CD4-positive, alpha-beta T cell treated with Interleukin-2 at 100 ng/mL for 4 hours (primary cell): ENCODE measurements at places on chromosomes 12 and 14.

GRCh38 chr14:91614187-91614586 is 104.1 kb upstream of the PPP4R3A start:
- no peak for DNase-seq

- DNase-seq, result no peak
Measured at GRCh38 chr12:72676556-72676955, 404.4 kb downstream of the TRHDE start.

DNA sequence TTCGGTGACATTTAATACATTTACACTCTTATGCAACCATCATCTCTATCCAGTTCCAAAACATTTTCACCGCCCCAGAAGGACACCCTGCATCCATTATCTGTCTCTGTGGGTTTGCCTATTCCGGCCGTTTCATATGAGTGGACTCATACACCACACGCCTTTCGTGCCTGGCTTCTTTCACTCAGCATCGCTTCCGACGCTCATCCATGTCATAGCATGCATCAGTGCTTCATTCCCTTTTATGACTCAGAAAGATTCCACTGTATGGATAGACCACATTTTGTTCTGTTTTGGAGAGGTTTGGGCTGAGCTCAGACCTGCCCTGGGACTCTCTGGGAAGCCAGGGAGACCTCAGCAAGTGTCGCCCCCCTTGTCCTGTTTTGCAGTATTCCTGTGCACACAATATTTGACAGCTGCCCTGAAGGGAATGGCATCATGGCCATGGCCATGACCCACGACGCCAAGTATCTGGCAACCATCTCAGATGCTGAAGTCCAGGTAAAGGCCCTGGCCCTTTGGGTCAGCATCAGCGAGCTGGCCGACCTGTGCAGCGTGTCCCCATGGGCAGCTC is 23.8 kb downstream of the CFAP251 start:
- DNase-seq, result no peak

DNA sequence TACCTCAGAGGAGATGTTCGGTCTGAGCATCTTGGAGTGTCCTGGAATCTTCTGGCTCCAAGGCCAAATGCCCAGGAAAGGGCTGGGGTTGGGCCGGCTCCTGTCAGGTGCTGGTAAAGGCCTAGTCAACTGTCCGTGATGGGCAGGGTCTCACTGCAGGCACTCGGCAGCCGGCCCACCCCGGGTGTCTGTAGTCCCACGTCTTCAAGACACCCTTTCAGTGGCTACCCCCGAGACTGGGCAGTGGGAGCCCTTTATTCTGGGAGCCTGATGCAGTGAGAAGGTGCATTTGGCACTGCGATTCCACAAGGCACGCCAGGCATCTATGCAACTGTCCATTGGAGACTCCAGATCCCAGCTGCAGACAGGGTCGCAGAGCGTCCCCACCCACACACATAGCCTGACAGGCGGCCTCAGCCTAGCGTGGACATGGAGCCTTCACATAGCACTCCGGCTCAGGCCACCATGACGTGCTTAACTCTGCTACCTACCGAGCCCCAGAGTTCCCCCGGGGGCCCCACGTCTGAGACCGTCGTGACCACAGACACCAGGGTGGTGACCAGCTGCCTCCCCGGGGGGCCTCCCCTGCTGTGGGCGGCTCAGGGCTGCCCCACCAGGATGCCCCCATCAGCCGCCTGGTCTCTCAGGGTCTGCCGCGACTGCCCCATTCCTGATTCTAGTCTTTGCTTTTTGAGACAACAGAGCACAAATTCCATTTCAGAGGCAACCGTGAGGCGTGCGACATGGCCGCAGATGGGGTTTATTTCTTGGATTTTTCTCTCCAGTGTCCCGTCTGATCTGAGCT is 331.8 kb upstream of the SFSWAP start:
- DNase-seq, result no peak

- DNase-seq, result no peak
Measured at GRCh38 chr12:42923583-42923982, 334.0 kb upstream of the PRICKLE1 start.

- DNase-seq, result no peak
Measured at GRCh38 chr12:56333197-56333678, 562 bp downstream of the PAN2 start.

DNA sequence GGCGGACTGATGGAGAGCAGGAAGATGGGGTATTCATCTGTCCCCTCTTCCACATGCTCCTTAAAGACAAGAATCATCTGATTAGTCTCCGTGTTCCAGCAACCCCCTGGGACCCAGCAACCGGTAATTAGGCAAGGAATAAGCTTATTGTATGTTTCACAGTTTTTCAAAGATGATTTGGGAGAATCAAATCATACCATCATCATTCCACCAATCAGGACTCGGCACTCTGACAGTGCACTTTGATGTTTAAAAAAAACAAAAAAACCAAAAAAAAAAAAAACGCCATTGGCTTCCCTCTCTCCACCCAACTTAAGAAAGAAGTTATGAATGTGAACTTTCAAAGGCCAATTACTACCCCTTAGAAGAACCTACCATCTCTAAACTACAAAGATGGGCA is 1.3 kb upstream of the DYNC1H1 start:
- no peak for DNase-seq

DNA sequence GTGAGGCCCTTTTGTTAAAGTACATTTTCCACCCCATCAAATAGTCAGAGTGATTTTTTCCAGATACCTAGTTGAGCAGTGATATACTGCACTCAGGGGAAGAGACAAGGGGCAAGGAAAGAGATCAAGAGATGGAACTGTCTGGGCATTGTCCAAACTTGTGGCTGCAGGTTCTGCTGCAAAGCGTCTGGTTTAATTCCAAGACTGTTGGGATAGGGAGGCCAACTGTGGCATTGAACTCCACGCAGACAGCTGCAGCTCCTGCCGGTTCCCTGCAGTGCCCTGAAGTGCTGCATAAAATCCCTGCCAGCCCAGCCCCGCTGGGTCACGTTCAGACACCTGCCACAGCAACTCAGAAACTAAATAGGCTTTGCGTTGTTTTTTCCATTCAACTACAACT is 30.5 kb downstream of the RPH3A start:
- DNase-seq, result no peak

DNA sequence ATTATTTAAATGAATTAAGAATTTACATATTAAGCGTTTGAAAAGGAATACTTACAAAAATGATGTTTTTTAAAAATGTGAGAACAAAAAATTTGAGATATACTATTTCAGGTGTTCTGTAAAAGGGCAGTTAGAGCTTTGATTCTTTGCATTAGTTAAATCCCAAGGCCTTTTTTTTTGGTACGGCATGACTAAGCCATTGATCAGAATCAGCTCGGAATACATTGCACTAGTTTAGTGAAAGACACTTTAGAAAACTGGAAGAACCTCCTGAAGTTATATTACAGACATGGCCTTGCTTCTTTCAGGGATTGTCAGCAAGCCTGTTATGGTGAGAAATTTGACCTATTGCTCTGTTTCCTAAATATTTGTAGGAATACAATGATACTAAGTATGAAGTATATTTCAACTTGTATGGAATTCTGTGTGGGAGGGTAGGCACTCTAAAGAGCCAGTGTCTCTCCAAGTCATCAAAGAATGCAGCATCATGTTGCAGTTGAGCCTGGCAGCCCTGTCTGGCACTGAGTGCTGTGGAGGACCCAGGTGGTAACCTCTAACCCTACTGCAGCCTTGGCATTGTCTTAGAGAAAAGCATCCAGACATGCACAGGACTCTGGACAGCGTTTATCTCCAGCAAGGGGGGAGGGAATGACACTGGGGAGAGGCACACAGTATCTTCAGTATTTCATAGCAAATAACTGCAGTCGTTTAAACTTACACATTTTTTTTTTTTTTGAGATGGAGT is 1.5 kb downstream of the KLC1 start:
- DNase-seq, result no peak

- DNase-seq, result no peak
Measured at GRCh38 chr12:8466241-8466640, 10.5 kb downstream of the CLEC6A start.

- DNase-seq, result peak; percentile 60
Measured at GRCh38 chr12:69879007-69879960, 54.3 kb downstream of the MYRFL start.

DNA sequence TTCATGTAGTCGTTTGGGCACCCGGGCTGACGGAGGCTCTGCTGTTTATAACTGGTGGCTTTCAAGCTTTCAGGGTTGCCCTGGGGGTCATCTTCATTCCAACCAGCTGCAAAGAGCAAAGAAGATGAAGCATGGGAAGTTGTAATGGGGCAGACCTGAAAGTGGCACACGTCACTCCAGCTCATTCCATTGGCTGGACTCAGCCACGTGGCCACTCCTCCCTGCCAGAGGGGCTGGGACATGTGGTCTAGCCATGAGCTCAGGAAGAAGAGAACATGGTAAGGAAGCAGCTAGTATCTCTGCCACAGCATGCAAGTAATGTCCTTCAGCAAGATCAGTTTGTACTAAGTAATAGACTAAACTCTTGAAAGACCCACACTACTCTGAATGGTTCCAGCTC is 51.7 kb upstream of the FERMT2 start:
- DNase-seq, result no peak

DNA sequence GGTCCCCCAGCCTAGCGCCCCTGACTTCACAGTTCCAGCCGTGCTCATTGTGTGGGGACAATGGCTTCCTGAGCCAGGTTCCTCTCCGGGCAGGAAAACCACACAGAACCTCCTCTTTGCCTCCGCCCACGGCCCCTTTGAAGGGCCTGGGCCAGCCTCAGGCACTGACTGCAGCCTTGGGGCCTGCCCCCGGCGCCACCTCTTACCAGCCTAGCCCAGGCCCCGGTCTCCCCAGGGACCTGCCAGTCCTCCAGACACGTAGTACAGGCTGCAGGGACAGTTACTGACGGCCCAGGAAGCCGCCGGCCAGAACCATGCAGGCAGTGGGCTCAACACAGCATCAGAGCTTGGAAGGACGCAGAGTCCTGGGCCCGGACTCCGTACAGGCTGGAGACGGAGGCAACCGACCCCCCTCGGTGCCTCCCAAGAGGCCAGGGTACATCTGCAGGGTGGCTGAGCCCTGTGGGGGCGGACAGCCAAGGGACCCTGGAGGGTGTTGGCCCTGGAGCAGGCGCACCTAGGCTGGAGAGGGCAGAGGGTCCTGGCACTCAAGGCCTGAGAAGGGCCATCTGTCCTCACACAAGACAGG is 20.9 kb upstream of the NUDT14 start:
- peak; percentile 10 for DNase-seq

GRCh38 chr14:40025101-40025500 is 592.9 kb upstream of the FBXO33 start:
- no peak for DNase-seq

- DNase-seq, result no peak
Measured at GRCh38 chr12:88925454-88925853, 345.2 kb upstream of the KITLG start.

GRCh38 chr14:22556021-22556989 is 32.7 kb downstream of the DAD1 start:
- DNase-seq, result peak; percentile 99

DNA sequence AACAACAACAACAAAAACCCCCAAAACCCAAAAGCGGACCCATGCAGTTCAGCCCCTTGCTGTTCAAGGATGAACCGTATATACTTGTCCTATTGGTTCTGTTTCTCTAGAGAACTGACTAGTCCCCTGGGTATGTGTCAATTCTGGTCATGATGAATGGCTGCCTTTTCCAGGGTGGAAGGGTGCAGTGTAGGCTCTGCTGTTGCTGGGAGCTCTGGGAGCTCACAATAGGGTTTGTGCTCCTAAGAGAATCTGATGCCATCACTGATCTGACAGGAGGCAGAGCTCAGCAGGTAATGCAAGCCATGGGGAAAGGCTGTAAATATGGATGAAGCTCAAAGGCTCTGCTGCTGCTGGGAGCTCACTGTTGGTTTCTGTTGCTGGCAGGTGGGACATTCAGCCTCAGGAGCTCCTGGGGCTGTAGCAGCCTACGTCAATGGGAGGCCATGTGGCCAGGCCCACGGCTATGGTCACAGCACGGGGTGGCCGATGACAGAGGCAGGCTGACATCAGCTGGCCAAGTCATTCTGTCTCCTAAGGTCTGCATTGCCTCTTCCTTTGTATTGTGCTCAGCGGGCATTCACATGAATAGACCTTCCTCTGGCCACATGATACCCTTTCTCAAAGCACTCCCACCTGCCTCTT is 37.9 kb downstream of the DLK1 start:
- DNase-seq, result no peak

- DNase-seq, result peak; percentile 51
Measured at GRCh38 chr14:54435500-54435981, 5.6 kb downstream of the CNIH1 start.

GRCh38 chr14:91337699-91338335 is 79.8 kb downstream of the CCDC88C start:
- DNase-seq, result no peak

- DNase-seq, result no peak
Measured at GRCh38 chr12:82479511-82479910, 121.2 kb downstream of the METTL25 start.

DNA sequence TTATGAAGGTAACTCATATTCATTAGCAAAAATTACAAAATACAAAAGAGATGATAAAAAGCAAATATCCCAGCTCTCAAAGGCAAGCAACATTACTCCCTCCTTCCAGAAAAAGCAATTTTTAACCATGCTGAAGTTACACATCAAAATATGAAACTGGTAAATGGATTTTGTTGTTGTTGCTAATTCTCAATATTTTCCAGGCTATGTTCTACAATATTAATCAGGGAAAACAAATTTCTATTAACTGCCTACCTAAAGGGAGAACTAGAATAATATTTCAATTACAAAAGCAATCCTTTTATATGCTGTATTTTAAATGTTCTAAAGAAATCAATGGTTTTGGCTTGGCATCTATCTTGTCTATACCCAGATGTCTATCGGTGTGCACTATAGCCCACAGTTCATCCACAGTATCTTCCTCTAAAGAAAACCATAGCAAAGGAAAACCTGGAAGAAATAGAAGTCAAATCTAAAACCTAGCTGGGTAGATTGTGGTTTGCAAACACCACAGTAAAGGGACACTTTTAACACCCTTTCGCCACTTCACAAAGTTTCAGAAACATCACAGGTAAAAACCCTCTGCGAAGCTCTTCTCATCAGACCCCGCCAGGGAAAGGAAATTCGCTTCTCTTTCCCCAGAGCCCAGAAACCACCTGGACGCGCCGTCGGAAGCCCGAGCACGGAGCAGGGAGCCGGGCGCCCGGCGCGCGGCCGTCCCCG is 32.0 kb downstream of the TC2N start:
- peak; percentile 15 for DNase-seq

GRCh38 chr14:100236881-100237280 is 2.1 kb upstream of the YY1 start:
- DNase-seq, result no peak

GRCh38 chr14:95011445-95012006 is 145.8 kb downstream of the DICER1 start:
- no peak for DNase-seq

DNA sequence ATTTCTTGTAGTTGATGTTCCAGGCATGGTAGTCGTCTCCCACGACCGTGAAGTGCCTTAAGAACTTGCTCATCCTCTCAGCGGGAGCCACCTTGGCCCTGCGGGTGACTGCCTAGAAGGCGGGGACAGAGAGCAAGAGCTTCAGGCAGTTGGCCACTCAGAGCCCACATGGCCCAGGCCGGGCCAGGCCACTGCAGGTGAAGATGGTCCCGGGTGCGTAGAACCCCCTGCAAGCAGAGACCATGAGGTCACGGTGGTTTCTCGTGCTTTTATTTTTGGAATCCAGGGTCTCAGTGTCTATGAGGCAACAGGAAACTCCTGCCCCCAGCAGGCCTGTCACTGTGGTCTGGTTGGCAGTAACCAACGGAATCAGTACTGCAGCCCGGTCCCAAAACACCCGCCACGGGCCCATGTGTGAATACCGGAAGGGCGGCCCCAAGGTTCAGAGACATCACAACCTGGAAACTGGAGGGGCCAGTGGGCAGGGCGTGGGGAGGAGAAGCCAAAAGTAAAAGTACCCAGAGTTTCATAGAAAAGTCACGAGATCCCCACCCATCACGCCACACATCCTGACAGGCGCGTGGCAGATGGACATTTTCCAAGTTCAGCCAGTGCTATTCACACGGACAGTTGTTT is 27.5 kb downstream of the HVCN1 start:
- peak; percentile 42 for DNase-seq
